ENCODE measurements at places on chromosomes 3 and 15. TPM values are rescaled to one million over a fixed set of nuclear protein-coding genes. Genes with fewer than 3 reads are reported as not detected.
A peak's percentile ranks its signal among the peaks of the same experiment; 100 is the strongest.

DNA sequence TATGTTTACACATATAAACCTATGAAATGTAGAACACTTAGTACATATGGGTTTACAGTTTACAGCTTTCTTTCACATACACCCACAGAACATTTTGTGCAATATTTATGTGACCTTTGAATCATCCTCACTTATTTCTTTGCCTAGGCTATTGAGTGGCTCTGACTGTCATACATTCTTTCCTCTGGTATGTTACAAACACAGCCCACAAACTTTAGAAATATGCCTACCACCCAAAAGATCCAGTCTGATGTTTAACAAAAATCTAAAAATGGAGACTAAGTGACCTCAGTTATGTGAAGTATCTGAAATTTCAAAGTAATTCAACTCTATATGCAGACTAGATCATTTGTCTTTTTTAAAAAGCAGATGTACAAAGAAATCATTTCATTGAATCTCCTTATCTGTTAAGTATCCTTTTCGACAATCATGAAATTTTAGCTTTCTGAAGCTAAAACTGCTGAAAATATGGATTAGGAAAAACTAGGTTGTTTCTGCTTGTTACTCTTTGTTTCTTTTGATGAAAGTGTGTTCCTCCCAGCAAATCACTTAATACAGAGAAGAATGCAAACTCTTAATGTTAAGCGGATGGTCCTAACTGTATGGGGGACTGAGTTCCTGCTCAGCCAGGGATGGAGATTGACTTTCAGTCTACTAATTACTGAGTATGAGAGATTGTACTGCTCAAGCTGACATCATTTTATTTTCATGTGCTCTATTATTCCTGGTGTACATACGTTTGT is 27.7 kb downstream of the CCDC54 start:
- no peak for DNase-seq

DNA sequence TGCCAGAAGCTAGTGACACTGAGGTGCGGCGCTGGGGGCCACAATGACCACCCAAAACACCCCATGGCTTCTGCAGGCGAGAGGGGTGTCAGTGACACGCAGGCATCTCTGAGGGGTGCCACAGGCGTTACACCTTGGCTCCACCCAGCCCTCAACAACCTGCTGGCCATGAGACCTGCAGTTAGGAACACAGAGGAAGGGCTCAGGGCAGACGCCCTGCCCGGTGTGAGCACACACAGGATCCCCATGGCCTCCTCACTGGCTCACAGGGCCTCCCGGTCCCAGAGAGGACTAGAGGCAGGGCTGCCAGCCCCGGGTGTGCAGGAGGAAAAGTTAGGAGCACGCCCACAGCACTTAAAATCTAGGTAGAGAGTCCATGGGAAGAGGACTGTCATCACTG is 35.1 kb downstream of the CYFIP1 start:
- no peak for DNase-seq

- no peak for DNase-seq
Measured at GRCh38 chr15:81575436-81576123, 201.6 kb upstream of the TMC3 start.

GRCh38 chr3:171407759-171408158 is 52.4 kb downstream of the TNIK start:
- no peak for DNase-seq

DNA sequence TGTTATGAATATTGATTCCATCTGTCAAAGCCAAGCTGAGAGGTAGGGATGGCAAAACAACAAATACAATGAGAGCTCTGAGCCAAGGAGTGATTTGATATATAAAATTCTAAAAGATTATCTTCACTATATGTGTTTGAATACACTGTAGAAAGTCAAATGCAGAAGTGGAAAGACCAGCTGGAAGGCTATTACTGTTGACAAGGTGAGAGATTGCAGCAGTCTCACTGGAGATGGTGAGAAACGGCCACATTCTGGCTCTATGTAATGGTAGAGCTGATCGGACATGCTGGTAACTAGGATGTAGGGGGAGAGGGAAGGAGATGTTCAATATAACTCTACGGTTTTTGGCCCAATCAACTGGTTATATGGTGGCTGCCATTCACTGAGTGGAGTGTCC is 434.2 kb upstream of the SUCLG2 start:
- DNase-seq, result no peak

TMED3 gene
- 235 TPM for total RNA-seq

- DNase-seq, result peak; percentile 22
Measured at GRCh38 chr15:35481992-35482391, 64.0 kb downstream of the DPH6 start.

CHRNA5 gene
- total RNA-seq, result not detected

DNA sequence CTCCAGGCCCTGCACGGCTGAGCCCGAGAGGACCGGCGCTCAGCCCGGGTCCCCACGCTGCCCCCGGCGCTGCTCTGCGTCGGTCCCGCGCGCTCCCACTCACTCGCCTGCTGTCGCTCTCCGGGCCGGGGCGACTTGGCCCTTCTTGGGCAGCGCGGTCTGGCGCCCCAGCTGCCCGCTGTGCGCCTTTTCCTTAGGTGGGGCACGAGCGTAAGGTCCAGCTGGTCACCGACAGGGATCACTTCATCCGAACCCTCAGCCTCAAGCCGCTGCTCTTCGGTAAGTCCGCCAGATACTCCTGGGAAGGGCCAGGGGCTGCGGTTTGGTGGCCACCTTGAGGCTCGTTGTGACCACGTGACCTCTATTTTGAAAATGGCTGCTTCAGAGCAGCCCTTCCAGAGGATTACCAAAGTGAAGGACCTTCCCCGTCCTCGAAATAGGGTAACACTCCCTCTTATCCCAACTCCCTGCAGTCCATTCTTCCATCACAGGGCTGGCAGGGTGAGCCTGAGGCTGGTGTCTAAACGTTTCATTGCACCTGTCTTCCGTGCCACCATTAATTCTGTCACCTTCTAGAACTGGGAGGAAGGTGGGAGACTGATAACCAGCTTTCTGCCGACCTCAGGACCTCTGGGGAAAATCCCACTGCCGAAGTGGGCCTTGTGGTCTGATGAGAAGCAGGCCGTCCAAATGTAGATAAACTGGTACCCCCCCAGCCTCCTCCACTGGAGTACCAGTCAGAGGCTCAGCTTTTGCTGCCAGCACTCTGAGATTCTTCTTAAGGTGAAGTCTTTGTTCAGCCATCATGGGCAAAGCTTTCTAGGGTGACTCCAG is 812 bp downstream of the P4HTM start:
- peak; percentile 38 for DNase-seq

TMEM266 gene
- not detected for total RNA-seq

DNA sequence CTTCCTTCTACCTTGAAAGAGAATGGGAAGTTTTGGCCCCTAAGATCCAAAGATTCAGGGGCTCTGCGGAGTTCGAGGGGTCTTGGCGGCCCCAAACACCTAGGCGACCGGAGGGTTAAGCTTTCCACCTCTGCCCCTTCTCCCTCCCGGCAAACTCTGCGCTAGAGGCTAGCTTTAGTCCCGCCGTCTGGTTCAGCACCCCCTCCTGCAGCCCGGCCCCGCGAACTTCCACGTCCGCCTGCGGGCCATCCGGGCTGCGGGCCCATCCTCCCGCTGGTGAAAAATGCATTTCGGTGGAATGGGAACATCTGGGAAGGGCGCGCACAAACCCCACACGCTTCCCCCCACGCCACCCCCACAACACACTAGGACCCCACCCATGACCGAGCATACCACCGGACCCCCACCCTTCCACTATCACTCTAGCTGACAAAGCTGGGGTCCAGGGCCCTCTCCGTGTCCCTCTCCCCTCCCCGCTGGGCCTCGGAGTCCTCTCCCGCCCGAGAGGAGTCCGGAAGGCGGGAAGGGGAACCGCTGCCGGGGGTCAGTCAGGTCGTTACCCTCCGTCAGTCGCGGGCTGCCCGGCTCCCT is 1.0 kb downstream of the SHOX2 start:
- DNase-seq, result no peak

DNA sequence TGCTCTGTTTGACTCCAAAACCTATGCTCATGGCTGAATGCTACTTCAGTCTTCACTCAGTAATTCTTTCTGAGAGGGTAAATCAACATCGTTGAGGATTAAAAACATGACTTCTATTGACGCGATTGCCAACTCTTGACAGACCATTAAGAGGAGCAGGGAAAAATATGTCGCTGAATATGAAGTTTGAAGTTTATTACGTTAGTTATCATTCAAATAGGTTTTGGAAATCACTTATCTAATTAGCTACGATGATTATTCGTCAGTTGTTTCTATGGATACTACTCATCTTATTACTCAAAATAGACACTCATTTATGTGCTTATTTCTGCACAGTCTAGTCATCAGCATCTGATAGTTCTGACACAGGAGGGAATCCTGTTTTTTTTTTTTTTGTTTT is 279.2 kb upstream of the TBL1XR1 start:
- DNase-seq, result no peak

SLC28A2 gene
- not detected for total RNA-seq

DNA sequence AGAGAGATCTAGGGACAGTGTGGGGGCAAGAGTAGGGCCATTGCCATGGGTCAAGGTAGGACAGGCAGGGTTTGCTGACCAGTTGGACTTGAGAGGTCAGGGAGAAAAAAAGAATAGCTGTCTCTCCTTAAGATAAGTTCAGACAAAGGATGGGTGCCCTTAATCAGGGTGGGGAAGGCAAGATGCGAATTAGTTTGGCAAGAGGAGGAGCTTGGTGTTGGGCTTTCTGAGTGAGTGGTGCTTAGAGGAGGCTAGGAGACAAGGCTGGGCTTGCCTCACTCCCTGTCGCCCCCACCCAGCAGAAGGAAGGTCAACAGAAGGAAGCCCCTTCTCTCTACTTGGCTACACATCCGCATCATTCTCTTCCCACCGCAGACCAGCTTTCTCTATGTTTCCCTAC is 53.9 kb upstream of the CTDSPL start:
- no peak for DNase-seq

CHRM5 gene
- total RNA-seq, result not detected

ANKUB1 gene
- not detected for total RNA-seq

DNA sequence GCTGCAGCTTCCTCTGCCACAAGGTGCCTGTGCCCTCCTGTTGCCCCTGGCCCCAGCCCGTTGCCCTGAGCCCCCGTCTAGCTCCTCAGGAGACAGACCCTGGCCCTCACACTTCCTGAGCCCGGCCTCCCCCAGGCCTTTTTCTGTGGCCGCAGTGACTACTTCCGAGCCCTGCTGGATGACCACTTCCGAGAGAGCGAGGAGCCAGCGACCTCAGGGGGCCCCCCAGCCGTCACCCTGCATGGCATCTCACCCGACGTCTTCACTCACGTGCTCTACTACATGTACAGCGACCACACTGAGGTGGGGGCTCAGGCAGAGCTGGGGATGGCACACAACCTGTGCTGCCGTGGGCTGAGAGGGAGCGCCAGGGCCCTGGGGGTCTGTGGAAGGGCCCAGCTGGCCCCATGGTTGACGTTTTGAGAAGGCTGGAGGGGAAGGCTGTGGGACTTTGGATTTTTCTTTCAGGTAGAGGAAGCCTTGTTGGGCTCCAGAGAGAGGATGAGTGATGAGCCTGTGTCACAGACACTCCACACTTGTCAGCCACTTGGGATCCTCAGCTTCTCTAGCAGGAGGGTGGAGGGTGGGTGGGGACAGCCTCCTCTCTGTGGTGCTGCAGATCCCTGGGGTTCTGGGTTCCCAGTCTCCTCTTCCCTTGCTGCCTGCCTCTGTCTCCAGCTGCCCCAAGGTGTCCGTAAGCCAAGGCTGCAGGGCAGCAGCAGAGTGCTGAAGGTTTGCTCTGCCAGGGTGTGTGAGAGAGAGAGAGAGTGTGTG is 5.0 kb downstream of the ABTB1 start:
- peak; percentile 2 for DNase-seq

WWTR1 gene
- 71.6 TPM for total RNA-seq

GRCh38 chr3:99789011-99789721 is 28.5 kb upstream of the CMSS1 start:
- DNase-seq, result peak; percentile 41

DNA sequence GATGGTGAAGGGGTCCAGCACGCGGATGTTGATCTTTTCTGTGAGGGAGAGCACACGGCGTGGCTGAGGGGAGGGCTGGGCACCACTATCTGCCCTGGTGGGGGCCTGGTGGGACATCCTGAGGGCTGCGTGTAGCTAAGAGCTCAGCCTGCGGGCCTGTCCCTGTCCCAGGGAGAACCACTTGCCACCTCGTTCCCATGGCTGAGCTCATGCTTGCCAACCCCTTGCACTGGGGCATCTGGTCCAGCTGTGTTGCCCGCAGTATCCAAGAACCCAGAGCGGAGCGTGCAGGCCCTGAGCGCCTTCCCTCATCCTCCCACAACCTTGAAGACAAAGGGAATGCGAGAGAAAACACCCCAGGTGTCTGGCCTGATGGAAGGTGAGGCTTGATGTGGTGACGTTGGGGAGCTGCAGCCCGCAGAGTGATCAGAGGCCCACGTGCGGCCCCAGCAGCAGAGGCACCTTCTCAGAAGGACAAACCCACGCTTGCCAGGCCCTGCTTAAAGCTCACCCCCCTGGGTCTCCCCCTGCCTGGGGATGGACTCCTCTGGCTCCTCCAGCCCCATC is 28.9 kb downstream of the TKT start:
- no peak for DNase-seq

ZWILCH gene
- total RNA-seq, result 3.8 TPM

- DNase-seq, result no peak
Measured at GRCh38 chr15:60350108-60350507, 47.7 kb downstream of the ANXA2 start.

GRCh38 chr3:75129101-75129500 is 514.6 kb upstream of the CNTN3 start:
- DNase-seq, result no peak

DNA sequence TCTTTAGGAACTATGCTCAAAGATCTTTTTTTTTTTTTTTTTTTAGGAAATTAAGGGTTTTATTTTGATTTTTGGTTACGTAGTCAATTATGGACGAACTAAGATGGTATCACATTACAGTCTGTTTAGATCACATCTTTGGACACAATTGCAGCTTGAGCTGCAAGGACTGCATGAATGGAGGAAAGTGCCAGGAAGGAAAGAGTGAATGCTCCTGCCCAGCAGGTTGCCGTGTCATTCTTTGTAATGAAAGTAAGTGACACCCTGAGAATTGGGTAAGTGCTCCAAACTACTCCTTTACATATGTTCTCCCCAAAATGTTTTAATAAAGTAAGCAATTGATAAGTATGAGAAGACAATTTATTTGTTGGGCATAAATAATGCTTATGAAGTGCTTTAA is 716.5 kb upstream of the GOLIM4 start:
- DNase-seq, result no peak

DNA sequence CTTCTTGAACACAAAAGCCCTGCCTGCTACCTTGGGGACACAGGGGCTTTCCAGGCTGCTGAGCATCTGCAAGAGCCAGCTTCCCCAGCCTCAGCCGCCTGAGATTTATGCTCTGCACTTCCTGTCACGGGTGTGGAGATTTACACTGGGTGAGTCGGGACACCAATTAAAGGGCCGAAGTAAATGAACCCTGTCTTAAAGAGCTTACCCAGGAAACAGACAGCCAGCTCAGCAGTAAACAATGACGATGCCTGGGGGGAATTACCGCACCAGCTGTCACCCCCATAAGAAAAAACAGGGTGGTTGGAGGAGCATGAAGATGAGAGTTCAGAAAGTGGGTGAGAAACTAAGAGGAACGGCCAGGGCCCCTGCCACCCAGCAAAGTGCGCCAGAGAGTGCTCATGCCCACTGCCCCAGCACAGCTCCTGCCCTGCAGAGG is 37.5 kb upstream of the IQSEC1 start:
- no peak for DNase-seq

GRCh38 chr15:51623386-51623938 is 891 bp upstream of the DMXL2 start:
- no peak for DNase-seq

TMEM207 gene
- not detected for total RNA-seq

CD80 gene
- 2.3 TPM for total RNA-seq
